Chondrocyte (in vitro differentiated cells): ENCODE measurements at places on chromosomes 7 and 10.

DNA sequence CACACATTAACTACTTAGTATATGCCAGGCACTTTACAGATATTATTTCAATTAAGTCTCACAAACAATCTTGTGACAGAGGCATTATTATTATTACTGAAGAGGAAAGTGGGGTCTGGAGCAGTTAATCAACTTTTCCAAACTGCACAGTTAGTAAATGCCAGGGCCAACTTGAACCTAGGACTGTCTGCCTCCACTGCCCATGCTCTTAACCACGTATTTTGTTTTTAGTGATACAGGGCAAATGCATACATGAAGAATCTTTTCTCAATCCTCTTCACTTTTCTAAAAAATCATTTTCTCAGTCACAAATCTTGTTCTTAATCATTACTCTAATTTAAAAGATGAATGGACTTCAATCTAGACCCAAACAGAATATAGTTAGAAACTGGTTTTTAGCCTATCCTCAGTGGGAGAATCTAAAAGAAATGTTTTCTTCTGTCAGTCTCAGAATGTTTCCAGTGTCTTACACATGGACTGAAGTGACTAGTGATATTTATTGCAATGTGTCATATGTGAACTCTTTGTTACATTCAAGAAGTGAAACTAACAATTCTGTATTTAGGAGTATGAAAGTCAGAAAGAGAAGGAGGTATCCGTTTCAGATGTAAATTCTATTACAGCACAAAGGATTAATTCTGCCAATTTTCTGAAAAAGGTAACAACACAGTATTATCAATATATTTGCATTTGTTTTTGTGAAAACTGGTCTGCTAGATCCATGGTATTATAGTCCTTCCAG lies 55.5 kb upstream of the CCNJ start:
- no peaks in the 10 kb centered on the region for H3K4me1 ChIP-seq
- H3K4me3 ChIP-seq, result no peak overlapping the region
- H3K27me3 ChIP-seq, result peaks cover 39% of the 10 kb centered on the region
- H3K27ac ChIP-seq, result no peak overlapping the region

DNA sequence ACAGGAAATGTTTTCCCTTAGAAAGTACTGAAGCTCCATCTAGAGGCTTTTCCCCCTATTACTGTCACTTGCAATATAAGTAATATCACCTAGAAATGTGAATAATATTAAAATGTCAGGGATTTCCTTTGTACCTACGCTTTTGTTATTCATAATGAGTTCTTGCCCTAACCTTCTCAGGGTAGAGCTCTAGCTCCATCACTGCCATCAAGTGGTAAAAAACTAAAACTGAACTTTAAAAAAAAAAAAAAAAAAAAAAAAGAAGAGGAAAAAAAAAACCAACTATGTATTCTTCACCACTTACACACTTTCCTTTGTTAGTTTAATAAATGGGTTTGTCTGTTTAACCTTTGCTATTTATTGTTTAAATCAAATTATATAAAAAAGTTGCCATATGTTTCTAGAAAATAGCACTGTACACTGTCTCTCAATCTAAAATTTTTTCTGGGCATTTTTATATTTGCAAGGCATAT lies 49.9 kb downstream of the DNAJC1 start:
- DNase-seq, result no peak
- H3K4me3 ChIP-seq, result no peak overlapping the region
- H3K27me3 ChIP-seq, result no peaks in the 10 kb centered on the region
- no peaks in the 10 kb centered on the region for H3K4me1 ChIP-seq
- no peaks in the 10 kb centered on the region for H3K36me3 ChIP-seq

DNA sequence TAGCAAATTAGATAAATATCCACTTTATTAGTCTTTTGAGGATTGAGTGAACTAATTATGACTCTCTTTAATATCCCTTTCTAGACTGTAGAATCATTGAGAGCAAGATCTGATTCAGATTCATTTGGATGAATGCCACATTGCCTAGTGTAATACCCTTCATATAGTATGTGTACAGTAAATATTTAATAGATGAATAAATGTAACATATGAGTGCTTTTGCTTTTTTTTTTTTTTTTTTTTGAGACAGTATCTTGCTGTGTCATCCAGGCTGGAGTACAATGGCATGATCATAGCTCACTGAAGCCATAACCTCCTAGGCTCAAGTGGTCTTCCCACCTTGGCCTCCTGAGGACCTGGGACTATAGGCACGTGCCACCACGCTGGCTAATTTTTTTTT lies 14.8 kb downstream of the SAMD8 start:
- peaks cover 3% of the 10 kb centered on the region for H3K36me3 ChIP-seq
- no peaks in the 10 kb centered on the region for H3K27me3 ChIP-seq
- DNase-seq, result no peak

DNA sequence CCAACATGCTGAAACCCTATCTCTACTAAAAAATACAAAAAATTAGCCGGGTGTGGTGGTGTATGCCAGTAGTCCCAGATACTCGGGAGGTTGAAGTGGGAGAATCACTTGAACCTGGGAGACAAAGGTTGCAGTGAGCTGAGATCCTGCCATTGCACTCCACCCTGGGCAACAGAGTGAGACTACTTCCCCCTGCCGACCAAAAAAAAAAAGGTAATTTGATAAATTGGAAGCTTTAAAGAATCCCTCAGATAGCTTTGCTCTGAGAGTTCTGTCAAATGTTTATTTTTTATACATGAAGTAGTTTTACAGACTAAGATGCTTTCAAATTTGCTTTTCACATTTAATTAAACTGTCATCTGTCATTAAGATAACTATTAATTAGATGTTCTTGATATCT lies 563.3 kb upstream of the LRRTM3 start:
- no peak overlapping the region for H3K4me3 ChIP-seq
- H3K27me3 ChIP-seq, result no peaks in the 10 kb centered on the region
- H3K36me3 ChIP-seq, result no peaks in the 10 kb centered on the region
- no peak for DNase-seq
- no peak overlapping the region for H3K27ac ChIP-seq

GRCh38 chr10:22183771-22184461 lies 33.9 kb downstream of the EBLN1 start:
- H3K27me3 ChIP-seq, result peaks cover 7% of the 10 kb centered on the region
- no peak for DNase-seq
- H3K36me3 ChIP-seq, result no peaks in the 10 kb centered on the region

GRCh38 chr10:131085091-131085860 lies 226.2 kb downstream of the TCERG1L start:
- no peak overlapping the region for H3K27ac ChIP-seq
- no peaks in the 10 kb centered on the region for H3K4me1 ChIP-seq
- no peaks in the 10 kb centered on the region for H3K27me3 ChIP-seq
- H3K36me3 ChIP-seq, result peaks cover 1% of the 10 kb centered on the region
- DNase-seq, result no peak

DNA sequence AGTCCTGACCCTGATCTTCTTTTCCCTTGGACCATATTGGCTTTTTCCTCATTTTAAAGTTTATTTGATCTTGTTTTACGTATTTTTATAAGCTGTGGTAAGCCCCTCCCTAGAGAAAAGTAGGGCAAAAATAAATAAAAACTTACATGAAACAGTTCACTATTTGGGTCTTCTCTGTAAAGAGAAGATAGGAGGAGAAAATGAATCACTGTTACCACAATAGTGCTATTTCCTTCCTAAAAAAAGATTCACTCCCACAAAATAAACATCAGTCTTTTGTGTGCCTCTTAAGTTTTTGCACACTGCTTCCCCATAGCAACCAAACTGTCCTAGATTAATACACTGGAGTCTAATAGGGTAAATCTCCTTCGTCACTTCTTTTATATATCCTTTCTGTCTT lies 1.4 kb upstream of the SVIL start:
- no peak for DNase-seq
- no peaks in the 10 kb centered on the region for H3K27me3 ChIP-seq
- peak overlapping the region; percentile 97 for H3K27ac ChIP-seq
- H3K36me3 ChIP-seq, result peaks cover 3% of the 10 kb centered on the region
- H3K4me1 ChIP-seq, result peaks cover 51% of the 10 kb centered on the region
